T47D (cell line): ENCODE measurements at places on chromosomes 7 and 10.

- no peak for DNase-seq
These were observed 14.3 kb upstream of the MALSU1 start for GRCh38 chr7:23284871-23285270.

GRCh38 chr7:31873816-31874597 lies 187.0 kb downstream of the PPP1R17 start:
- no peak for DNase-seq

GRCh38 chr10:45246522-45246921 lies 68.9 kb downstream of the OR13A1 start:
- DNase-seq: no peak

DNA sequence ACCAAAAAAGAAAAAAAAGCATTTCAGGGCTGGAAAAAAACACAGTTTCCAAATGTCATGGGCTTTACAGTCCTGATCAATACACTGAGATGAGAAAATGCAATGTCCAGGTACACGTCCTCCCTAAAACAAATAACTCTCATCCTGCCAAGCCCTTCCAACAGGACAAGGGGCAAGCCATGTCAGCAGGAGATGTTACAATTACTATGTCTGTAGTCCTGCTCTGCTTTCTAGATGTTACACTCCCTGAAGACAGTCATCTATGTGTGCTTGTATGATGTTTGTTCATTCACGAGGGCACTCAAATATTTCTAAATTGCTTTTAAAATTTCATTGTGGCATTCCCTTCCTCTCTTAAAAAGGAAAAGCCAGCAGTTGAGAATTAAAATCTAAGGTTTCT lies 103.2 kb downstream of the SORBS1 start:
- no peak for DNase-seq

DNA sequence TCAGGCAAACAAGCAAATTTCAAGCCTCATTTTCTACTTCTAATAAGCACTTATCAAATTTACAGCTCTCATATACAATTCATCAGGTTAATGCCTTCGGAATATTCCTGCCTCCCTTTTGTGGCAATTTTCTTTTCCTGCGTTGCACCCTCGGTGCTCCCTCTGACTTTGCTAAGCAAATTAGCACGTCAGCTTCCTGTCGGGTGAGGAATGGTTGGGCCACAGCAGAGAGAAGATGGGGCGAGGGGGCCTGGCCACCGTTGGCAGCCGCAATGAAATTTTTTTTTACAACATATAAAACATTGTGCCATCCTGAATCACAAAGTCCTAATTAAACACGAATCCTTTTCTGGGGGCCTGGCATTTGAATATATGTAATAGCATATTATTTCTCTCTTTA lies 28.1 kb downstream of the ELFN1 start:
- DNase-seq: no peak

DNA sequence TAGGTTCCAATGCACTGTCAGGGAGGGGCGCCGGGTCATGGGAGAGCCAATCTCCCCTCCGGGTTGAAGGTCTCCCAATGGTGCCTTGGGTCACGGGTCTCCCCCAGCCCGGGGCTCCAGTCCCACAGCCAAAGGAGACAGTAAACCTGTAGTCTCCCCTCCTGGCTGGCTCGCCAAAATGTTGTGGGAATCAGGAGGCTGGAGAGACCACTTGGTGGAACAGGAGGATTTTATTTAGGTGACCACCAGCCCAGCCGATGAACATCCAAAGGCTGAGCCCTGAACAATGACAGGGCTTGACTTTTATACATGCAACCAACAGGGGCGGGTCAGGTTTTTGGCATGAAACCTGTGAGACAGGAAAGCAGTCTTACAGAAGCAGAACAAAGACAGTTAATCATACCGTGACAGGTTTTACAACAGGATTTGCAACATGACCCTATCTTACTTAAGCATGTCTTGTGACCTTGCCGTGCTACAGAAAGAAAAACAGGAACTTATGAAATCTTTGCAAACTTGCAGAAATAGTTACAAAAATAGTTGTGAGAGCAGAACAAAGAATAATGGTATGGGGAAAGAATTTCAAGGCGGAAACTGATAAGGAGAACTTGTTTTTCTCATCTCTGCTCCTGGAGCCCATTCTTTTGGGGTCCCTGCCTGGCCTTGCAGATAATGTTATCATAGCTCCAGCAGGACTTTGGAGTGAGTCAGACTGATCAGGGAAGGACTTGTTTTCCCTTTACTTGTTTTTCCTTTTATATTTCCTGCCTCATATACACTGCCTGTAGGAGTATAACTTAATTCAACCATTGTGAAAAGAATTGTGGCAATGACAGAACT lies 7.1 kb downstream of the ERV3-1 start:
- peak; percentile 37 for DNase-seq

GRCh38 chr10:60916025-60916424 lies 28.0 kb downstream of the RHOBTB1 start:
- DNase-seq: peak; percentile 26

DNA sequence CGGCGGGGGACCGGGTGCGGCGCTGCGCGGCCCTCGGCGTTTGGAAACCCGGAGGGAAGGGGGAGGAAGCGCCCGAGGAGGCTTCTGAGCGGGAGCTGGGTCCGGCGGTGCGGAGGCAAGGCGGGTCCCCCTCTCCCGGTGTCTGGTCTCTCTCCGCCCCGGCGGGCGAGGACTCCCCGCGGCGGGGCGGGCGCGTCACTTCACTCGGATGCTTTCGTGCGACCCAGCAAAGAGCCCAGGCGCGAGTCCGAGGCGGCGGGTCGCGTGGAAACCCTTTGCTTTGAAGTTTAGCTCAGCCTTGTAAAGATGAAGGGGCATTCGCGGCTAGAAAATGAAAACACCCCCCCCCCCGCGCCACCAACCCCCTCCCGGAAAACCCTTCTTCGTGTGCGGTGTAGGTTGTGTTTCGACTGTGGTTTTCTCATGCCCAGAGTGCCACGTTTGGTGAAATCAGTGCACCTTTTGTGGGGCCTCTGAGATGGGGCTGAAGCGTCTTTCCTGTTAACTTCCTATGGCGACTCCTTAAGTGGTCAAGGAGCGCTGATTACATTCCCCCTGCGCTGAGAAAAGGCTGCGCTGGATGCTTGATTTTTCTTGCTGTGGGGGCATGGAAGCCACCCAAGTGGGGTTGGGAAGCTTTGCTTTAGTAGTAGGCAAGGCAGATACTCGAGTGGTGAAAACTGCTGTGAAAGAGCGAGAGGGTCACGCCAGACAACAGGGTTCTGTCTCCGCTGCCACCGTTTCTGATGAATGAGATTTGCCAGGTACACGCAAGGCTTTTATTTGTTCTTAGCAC lies 876 bp downstream of the GNAI1 start:
- peak; percentile 16 for DNase-seq

GRCh38 chr7:102891693-102892261 lies 21.0 kb upstream of the LRRC17 start:
- no peak for DNase-seq

GRCh38 chr10:63005246-63005645 lies 127.9 kb upstream of the NRBF2 start:
- DNase-seq: no peak

GRCh38 chr7:150934045-150934766 lies 43.9 kb downstream of the KCNH2 start:
- no peak for DNase-seq

DNA sequence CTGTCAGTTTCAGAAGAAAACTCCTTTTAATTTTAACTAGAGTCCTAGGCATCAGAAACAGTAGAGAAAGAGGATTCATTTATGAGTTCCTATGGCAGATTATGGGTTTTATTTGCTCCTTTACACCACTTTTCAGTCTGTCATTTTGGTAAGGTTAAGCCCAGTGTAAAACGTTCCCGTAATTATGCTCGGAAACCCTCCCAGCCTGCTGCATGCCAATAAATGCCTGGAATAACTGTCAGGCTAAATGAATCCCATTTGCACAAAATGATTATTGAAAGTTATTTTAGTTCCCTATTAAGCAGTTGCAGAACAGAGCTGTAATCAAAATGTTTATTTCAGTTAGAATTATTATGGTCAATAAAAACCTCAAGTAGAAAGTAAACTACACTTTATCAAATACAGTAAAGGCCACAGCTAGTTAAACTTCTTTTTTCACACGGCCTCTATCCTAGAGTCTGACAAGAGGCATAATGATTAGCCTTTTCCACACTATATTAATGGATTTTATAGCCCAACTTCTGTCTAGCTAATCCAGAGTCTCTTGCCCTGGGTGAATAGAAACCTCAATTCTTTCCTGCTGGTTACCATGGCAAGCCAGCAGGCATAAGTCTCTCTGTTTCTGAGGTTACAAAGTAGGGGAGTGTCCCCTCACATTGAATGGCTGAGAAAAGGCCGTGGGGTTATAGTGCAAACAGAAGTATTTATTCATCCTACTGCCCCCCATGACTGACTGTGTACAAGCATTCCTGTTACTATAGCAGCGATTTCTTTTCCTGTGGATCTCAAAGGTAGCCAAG lies 80.8 kb upstream of the NPVF start:
- no peak for DNase-seq

DNA sequence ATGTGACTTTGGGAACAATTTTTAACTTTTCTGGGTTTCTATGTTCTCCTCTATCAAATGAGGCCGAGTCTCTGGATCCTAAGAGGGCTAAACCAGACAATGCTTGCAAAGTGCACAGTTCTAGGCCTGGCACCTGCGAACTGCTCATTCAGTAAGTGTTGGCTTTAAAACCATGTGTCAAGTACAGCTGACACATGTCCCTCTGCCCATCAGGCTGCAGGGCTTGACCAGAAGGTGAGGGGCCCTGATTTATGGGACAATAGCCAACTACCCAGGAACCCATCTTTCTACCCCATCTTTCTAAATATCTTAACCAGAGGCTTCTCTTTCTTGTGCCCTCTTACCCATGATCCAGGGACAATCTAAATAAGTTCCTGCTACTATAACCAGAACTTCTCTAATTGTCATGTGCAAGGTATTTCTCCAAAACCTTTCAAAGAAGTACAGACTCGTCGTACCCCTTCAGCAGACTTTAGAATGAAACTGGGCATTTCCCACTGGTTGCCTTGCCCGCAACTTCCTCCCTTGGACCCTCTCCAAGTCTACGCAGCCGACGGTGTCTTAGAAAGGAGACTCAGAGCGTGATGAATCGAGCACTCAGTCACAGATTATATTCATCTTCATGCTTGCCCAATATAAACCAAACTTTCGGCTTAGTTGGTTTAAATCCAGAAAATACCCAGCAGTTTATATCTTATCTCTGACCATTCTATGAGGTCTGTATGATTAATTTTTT lies 69.8 kb upstream of the STEAP1B start:
- DNase-seq: no peak

DNA sequence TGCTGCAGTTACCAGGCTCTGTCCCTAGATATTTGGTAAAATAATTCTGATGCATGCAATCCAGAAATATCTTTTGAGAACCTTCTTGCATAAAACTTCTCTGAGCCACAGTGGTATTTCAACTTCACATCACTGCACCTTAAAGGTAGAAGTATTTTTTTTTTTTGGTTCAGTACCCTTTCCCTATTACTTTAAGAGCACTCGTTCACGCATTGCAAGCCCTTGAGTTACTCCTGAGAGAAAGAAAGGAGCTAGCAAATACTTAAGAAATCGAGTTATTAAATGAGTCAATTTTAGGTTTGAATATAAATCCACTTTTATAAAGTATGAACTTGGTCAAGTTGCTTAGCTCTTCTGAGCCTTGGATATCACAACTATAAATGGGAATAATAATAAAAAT lies 607.1 kb upstream of the LRRTM3 start:
- no peak for DNase-seq

- no peak for DNase-seq
These were observed 28.5 kb upstream of the NKX6-2 start for GRCh38 chr10:132814469-132814856.

DNA sequence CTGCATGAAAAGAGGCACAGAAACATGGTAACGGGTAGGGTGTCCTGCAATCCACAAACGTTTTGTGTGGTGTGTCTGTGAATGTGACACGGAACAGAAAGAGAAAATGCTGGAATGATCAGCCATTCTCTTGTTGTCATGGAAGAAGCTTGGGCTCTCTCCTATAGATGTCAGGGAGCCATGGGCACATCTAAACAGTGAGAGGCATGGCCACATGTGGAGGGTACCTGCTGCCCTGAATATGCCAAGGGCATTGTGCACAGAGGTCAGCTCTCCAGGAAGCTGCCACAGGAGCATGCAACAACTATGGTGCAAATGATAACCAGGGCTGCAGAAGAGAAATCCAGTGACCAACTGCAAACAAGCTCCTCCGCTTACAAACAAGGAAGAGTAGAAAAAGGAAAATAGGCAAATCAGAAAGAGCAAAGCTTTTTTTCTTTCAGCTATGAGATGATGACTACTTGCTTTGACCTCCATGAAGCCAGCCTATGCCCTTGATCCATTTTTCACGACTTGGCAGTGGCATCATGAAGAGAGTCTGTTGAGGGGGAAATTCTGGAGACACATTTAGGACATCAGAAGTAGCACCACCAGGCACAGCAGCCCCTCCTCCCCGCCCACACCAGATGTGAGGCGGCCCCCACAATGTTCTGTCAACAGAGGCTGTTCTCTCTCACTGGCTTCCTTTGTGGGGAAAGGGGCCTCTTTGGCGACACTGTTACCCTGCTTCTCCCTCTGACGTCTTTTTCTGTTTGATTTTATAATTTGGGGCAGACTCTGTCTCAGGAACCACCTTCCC lies 4.8 kb upstream of the PDE1C start:
- no peak for DNase-seq

- DNase-seq: no peak
These were observed 48.3 kb upstream of the MYL10 start for GRCh38 chr7:101677391-101677790.

- no peak for DNase-seq
These were observed 1010.0 kb downstream of the XPNPEP1 start for GRCh38 chr10:108913300-108913699.

GRCh38 chr7:99837649-99838361 lies 10.0 kb downstream of the CYP3A43 start:
- no peak for DNase-seq

GRCh38 chr7:143908120-143908519 lies 6.1 kb upstream of the TCAF1 start:
- no peak for DNase-seq

DNA sequence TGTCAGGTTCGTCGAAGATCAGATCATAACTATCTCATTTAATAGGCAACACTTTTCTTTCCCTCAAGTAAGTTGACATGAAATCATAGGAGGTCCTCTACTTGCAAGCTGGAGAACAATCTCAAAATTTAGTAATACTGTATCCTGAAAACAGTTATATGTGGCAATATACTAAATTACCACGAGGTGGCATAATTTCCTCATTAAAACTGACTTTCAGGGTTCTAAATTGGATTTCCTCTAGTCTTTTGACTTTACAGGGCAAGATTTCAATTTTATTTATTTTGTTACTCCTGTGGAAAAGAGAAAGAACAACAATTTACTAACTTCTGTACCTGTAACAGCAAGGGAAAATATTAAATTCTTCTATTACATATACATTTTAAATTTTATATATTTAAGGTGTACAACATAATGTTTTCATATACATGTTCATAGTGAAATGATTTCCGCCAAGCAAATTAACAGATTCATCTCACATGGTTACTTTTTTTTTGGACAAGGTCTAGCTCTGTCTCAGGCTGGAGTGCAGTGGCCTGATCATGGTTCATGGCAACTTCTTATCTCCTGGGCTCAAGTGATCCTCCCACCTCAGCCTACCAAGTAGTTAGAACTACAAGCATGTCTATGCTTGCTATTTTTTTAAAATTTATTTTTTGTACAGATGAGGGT lies 53.4 kb upstream of the CYP2C18 start:
- DNase-seq: peak; percentile 25

- peak; percentile 16 for DNase-seq
These were observed 234.5 kb downstream of the PARD3 start for GRCh38 chr10:34580643-34581042.

GRCh38 chr7:23450518-23450917 lies 19.8 kb downstream of the IGF2BP3 start:
- DNase-seq: no peak
